ENCODE measurements at places on chromosomes 13 and 19.
A peak's percentile ranks its signal among the peaks of the same experiment; 100 is the strongest.

DNA sequence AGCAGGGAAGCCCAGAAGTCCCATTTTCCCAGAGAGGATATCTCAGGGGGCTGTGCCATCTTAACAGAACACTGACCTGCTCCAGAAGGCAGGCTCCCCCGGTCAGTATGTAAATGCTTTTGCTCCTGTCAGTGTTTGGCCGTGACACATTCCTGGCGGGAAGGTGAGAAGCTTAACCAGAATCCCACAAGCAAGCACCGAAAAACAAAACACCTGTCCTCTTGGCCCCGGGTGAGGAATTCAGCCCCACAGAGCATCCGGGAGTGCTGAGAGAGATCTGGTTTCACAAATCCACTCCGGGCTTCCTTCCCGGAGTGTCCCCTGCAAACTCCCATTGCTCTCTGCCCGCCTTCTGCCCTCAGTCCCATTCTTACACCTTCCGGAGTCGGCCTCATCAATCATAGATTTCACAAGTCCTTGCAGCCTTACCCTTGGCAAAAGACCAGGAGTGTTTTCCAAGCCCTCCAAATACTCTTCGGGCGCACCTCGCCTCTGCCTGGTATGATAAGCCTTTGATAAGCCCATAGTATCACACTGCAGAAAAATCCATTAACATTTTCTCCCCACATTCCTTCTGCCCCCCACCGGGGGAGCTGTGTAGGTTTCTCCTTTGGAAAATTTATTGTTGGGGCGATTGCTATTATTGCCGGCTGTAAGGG is 12.2 kb downstream of the TPM4 start:
- no peak for DNase-seq
- peak overlapping the region; percentile 41 for H3K27ac ChIP-seq
- H3K36me3 ChIP-seq, result peaks cover 94% of the 10 kb centered on the region
- no peak overlapping the region for H3K4me3 ChIP-seq

GRCh38 chr19:36482876-36483275 is 6.5 kb downstream of the ZNF566 start:
- no peak overlapping the region for H3K4me3 ChIP-seq
- no peaks in the 10 kb centered on the region for H3K4me1 ChIP-seq
- no peak for DNase-seq
- no peak overlapping the region for H3K27ac ChIP-seq

GRCh38 chr13:110254151-110254679 is 52.7 kb downstream of the COL4A1 start:
- H3K27ac ChIP-seq, result no peak overlapping the region
- DNase-seq, result no peak
- H3K4me3 ChIP-seq, result no peak overlapping the region
- peaks cover 27% of the 10 kb centered on the region for H3K4me1 ChIP-seq

GRCh38 chr13:84377106-84377505 is 494.8 kb upstream of the SLITRK1 start:
- DNase-seq, result no peak
- no peaks in the 10 kb centered on the region for H3K36me3 ChIP-seq
- H3K27me3 ChIP-seq, result no peaks in the 10 kb centered on the region
- no peak overlapping the region for H3K4me3 ChIP-seq

- H3K36me3 ChIP-seq, result no peaks in the 10 kb centered on the region
- H3K4me3 ChIP-seq, result no peak overlapping the region
- H3K27ac ChIP-seq, result no peak overlapping the region
- no peaks in the 10 kb centered on the region for H3K27me3 ChIP-seq
- no peaks in the 10 kb centered on the region for H3K4me1 ChIP-seq
Measured at GRCh38 chr19:6833166-6833790, 54.1 kb upstream of the ADGRE1 start.

DNA sequence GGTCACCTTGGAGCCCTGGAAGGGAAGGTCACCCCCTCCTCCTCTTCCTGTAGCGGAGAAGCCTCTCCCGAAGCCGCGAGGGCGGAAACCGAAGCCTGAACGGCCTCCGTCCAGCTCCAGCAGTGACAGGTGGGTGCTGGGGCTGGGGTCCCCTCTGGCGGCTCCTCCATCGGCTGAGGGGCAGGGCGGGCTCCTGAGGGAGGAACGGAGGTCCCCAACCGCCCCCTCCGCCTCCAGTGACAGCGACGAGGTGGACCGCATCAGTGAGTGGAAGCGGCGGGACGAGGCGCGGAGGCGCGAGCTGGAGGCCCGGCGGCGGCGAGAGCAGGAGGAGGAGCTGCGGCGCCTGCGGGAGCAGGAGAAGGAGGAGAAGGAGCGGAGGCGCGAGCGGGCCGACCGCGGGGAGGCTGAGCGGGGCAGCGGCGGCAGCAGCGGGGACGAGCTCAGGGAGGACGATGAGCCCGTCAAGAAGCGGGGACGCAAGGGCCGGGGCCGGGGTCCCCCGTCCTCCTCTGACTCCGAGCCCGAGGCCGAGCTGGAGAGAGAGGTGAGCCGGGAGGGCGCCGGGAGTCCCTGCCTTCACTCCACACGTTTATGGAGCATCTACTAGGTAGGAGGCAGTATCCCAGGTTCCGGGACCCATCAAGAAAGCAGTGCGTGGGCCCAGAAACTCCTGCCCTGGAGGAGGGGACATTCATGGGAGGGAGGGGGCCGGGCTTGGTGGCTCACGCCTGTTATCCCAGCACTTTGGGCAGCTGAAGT is 22.0 kb downstream of the HDGFL2 start:
- H3K27me3 ChIP-seq, result no peaks in the 10 kb centered on the region
- peaks cover 4% of the 10 kb centered on the region for H3K36me3 ChIP-seq
- no peak overlapping the region for H3K4me3 ChIP-seq
- H3K27ac ChIP-seq, result no peak overlapping the region

Measured in GM23248 (cell line).